ENCODE measurements at places on chromosomes 16 and 17.

DNA sequence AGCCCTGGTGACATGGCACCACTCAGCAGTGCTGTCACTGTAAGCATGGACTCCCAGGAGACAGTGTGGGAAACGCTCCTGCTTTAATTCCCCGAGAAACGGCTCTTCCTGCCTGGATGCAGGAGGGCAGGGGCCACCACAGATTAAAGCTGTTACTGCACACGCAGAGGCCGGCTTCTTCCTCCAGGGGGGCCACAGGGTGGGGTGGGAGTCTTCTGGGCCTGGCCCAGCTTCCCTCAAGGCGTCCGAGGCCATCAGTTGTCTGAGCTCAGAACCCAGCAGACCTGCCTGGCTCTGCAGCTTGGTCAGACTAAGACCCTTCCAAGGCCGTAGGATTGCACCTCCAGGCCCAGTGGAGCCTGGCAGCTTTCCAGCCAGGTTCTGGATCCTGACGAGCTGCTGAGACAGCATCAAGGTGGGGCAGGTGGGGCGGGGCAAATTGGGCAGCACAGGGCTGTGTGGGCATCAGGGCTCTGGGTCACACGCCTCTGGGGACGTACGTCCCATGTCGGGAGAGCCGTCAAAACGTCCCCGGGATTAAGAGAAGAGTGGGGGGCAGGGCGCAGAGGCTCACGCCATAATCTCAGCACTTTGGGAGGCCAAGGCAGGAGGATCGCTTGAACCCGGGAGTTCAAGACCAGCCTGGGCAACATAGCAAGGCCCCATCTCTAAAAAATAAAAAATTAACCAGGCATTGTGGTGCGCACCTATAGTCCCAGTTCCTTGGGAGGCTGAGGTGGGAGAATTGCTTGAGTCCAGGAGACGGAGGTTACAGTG, 5.0 kb upstream of the CAPN15 start:
- DNase-seq = no peak

DNA sequence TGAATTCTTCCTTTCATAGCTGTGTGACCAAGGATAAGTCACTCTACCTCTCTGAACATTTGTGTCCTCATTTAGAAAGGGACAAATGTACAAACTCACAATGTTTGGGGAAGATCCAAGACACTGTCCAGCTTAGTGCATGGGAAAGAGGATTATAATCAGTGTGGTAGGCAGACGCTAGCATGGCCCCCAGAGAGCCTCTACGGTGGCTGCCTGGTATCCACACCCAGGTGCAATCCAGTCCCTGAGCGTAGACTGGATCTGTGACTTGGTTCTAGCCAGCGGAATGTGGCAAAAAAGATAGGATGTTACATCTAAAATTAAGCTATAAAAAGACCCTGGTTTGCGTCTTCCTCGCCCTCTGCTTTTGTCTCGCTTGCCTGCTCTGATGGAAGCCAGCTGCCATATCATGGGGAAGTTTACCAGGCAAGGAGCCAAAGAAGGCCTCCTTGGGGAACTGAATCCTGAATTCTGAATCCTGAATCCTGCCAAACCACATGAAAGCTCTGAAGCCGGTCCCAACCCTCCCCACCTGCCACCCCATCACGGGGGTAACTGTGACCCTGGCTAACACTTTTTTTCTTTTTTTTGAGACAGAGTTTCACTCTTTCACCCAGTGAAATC, 51.7 kb downstream of the PLXDC1 start:
- no peak for DNase-seq

DNA sequence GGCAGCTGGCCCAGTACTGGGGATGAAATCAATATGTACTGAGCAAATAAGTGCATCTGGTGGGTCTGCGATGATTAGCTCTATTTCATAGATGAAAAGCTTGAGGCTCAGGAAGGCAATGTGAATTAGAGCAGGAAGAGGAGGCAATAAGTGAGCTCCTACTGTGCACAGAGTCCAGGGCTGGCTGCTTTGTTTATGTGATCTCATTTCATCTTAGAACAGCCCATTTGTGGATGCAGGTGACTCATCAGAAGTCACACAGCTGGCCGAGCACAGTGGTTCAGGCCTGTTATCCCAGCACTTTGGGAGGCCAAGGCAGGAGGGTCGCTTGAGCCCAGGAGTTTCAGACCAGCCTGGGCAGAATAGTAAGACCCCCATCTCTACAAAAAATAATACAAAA, 7.1 kb downstream of the TMEM114 start:
- no peak for DNase-seq

GRCh38 chr16:57799600-57800199, 2.6 kb downstream of the KIFC3 start:
- no peak for DNase-seq

DNA sequence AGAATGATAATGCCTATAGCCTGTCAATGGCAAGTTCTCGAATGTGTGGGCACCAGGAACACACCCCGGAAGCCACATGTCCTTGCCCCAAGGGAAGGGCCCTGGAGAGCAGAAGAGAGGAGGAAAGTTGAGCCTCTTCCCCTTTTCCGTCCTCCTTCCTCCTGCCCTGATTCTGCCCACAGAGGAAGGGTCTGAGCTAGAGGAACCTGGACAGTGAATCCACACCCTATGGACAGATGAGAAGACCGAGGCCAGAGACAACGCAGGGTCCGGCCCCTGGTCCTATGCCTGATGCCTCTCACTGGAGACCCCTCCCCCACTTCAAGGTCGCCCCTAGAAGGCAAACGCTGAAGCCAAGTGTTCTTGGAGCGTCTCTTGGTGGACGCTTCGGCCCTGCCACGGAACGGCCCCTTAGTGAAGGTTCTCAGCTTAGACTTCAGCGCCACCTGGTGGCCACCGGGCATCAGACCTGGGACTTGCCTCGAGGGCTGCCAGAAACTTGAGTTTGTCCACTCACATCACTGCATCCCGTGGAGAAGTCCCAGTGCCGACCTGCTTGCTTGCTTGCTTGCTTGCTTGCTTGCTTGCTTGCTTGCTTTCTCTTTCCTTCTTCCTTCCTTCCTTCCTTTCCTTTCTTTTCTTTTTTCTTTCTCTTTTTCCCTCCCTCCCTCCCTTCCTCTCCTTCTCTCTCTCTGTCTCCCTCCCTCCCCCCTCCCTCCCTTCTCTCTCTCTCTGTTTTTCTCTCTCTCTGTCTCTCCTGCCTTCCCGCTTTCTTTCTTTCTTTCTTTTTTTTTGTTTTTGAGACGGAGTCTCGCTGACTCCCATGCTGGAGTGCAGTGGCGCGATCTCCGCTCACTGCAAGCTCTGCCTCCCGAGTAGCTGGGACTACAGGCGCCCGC, 20.6 kb upstream of the SPNS3 start:
- DNase-seq = peak; percentile 86

- DNase-seq = peak; percentile 7
These were observed 23.3 kb downstream of the PHF12 start for GRCh38 chr17:28928061-28928460.

DNA sequence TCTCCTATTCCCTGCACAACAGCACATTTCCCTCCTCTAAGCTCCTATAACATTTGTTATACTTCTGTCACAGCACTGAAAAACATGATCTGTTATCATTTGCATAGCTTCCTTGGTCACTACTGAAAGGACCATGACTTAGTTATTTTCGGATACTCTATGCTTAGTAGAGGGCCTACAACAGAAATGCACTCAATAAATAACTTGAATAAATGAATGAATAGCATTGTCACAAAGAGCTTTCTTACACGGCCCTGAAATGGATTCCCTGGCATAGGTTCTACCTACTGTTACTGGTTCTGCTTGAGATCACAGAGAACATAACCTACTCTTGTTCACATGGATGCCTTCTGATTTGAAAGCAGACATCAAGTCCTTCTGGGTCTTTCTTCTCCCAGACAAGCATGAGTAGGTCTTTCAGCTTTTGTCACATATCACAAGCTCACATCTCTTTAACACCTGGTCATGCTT, 41.6 kb downstream of the MYO1D start:
- DNase-seq = no peak

DNA sequence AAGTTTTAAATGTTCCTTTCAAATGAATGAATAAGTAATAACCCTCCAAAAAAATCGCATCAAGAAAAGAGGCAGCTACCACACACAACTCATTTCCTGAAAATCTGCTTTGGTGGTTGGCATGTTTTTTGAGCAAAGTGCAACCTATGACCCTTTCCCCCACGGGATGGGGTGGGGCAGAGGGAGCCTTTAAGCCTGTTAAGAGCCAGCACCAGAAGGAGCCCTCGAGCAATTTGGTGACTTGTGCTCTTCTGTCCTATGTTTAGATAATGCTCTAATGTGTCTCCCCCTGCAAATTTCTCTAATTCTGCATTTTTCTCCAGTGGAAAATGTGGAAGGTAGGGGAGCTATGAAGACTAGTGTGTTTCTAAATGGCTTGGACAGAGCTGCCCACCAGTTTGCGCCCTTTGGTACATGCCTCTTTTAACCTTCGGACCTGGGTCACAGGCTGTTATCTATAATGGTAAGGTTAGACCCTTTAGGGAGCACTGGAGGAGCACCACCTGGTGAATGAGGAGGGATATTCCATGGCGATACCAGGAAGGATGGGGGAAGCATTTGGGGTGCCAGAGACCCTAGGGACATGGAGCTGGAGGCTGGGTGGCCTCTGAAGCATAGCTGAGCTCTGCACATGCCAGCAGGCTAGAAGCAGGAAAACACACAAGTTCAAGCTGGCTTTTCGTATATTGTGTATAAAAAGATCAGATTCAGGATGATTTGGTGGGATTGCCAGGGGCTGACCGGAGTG, 1.6 kb downstream of the PYCARD start:
- DNase-seq = no peak

DNA sequence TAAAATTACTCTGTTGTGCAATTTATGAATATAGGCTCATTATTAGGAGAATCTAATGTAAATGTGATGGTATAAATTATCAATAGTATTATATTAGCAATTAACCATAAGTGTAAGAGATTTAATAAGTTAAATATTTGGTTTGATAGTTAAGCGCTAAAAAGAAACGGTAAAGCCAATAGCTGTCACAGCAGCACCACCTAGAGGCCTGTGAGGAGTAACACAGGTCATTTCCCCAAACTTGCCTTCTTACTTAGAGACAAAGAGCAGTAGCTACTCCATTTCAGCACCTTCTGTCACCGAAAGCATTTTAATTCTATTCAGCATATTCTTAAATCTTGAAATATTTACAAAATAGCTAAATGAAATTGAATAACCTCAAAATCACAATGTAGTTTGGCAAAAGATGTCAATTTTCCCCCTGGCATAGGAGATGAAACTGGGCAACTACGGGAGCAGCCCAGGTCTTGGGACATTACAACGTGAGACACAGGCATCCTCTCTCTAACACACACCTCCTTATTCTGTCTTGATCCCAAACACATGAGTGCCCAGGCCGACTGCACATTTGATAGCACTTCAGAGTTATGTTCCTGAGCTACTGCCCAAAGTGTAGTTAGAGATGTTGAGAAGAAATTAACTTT, 14.3 kb upstream of the DYNLRB2 start:
- peak; percentile 36 for DNase-seq

GRCh38 chr17:47413872-47414271, 90.1 kb downstream of the EFCAB13 start:
- DNase-seq = no peak

DNA sequence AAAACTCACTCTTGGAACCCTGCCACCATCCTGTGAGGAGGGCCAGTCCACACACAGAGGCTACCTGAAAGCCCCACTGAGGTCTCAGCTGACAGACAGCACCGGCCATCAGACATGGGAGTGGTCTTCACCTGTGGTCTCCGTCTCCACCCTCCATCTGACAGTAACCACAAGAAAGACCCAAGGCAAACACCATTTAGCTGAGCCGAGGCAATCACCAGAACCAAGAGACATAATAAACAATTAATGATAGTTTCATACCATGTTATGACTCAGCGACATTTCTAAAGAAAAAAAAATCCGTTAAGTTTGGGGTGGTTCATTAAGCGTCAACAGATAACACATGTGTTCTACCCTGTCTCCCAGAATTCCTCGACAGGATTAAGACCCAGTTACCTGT, 6.1 kb upstream of the EVPLL start:
- DNase-seq = no peak

- no peak for DNase-seq
These were observed 35.4 kb downstream of the ADAM11 start for GRCh38 chr17:44793885-44794842.

- peak; percentile 72 for DNase-seq
These were observed 544 bp downstream of the CYB561 start for GRCh38 chr17:63445571-63445953.

DNA sequence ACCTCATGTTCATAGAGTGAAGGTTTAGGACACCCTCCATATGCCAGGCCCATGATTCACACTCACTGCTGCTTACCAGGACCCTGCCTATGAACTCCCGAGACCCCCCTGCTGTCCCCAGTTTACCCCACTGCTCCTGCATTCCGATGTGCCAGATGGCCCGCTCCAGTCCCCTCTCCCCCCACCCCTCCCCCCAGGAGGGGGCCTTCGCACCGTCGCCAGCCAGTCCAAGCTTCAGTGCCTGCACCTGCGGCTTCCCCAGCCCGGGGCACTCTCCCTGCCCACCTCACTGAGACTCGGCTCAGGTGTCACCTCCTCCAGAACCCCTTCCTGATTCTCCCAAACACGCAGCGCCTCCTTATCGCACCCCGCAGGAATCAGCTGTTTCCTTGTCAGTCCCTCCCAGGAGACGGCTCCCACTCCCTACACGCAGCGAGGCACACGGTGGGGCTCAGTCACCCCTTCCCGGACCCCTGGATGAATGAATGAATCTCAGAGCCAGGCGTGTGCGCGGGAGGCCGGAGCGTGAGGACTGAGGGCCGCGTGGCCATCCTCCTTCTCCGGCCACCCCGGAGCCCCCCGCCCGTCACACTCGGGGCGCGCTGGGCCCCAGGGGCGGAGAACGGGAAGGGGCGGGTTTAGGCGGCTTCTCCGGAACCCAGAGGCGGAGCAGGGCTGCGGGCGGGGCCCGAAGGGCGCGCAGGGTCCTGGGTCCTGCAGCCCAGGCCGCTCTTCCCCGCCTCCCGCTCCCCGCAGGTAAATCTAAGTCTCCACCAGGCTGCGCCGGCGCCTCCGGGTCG, 1.6 kb downstream of the MYO1C start:
- DNase-seq = peak; percentile 53

DNA sequence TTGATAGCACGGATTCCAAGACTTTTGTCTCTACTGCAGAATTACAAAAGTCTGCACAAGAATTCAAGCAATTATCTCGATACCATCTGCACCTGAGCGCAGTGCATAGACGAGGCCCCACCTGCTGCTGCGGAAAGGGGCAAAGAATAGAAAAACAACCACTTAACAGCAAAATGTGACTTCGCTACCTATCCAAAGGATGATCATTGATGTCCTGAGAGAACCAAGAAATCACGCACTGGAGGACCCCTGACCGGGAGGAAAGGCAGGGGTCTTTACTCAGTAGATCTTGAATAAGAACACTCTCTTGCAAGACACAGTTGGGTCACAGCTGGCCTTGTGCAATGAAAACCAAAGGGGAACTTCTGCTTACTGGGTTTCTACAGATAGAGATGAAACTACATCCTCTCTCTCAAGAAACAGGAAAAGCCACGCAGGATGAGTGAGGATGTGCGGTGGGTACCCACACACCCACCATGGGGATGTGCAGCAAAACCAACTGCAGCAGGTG, 147.4 kb upstream of the RPH3AL start:
- DNase-seq = no peak

GRCh38 chr16:68754084-68754792, 17.1 kb downstream of the CDH1 start:
- no peak for DNase-seq

- DNase-seq = no peak
These were observed 8.4 kb upstream of the CA4 start for GRCh38 chr17:60141111-60142018.

GRCh38 chr16:1731603-1732002, 25.6 kb downstream of the MAPK8IP3 start:
- DNase-seq = no peak
